ENCODE measurements at places on chromosomes 4 and X.

DNA sequence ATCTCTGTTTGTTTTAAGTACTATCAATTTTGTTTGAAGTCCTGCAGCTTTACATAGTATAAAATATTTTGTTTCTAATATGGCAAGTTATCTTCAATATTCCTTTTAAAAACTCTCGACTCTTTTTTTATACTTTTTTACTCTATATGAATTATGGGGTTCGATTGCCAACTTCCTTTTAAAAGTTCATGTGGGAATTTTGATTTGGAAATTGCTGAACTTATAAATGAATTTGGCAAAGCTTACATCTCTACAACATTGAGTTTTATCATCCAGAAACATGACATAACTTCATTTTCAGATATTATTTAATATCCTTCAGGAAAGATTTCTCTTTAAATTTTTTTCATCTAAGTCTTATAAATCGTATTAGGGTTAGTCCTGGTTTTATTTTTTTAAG, 60.8 kb downstream of the ASB9 start:
- DNase-seq, result no peak

- DNase-seq, result no peak
These were observed 49.0 kb downstream of the PDHA1 start for GRCh38 chrX:19392703-19393102.

GRCh38 chr4:9771034-9771433, 10.4 kb upstream of the DRD5 start:
- no peak for DNase-seq

- no peak for DNase-seq
These were observed 24.0 kb downstream of the CEP44 start for GRCh38 chr4:174307694-174308093.

DNA sequence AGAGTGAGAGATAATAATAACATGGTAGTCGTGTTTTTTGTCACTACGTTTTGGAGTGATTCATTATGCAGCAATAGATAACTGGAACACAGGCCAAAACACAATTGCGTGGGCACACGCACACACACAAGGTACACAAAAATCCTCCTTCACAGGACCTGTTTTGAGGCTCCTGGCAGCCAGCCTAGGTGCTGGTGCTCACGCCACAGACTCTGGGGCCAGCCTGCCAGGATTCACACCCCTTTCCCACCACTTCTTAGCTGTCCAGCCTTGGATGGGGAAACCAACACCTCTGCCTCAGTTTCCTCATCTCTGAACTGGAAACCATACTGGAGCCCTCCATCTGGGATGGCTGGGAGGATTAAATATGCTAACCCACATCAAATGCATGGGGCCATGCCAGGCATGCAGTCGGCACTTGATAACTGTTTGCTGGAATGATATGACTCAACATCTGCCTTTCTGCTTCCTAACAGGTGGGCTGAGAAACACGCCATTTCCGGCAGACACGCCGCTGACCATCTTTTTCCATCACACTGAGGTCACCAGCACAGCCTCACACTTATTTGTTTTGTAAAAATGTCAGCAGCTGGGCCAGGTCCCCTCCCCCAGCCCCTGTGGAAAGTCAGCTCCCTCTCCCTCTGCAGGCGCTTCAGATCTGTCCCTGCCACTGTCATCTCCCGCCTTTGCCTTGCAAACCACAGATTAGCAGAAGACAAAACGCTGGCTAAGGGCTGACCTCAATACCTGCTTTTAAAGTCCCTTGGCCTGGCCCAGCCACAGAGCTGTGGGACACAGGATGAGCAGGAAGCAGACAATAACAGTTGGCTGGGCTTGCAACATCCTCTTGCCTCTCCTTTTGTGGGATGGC, 237.5 kb downstream of the BCOR start:
- DNase-seq, result no peak

DNA sequence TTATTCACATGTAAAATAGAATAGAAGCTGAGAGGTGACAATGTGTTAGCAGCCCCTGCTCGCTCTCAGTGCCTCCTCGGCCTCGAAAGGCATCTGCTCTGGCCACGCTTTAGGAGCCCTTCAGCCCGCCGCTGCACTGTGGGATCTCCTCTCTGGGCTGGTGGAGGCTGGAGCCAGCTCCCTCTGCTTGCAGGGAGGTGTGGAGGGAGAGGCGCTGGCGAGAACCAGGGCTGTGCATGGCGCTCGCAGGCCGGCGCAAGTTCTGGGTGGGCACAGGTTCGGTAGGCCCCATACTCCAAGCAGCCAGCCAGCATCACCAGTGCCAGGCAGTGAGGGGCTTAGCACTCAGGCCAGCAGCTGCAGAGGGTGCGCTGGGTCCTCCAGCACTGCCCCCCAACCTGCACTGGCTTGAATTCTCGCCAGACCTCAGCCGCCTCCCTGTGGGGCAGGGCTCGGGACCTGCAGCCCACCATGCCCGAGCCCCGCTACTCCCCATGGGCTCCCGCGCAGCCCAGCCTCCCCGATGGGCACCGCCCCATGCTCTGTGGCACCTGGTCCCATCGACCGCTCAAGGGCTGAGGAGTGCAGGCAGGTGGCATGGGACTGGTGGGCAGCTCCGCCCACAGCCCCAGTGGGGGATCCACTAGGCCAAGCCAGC, 1346.7 kb upstream of the IGFBP7 start:
- no peak for DNase-seq

DNA sequence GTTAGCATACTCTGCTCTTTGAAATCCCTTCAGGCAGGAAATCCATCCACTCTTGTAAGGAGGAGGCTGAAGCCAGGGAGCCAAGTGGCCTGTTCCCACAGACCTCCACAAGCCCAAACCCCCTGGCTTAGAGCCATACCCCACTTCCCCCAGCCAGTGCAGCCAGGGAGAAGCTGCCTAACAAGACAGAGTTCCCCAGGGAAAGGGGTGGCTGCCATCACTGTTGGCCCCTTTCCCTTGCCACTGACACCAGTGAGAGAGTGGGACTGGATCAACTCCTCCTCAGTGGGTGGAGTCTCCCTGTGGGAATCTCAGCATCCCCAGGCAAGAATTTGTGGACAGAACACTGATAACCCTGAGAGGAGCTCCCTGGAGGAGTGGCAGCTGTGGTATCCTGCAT, 389.4 kb downstream of the PABPC4L start:
- no peak for DNase-seq

DNA sequence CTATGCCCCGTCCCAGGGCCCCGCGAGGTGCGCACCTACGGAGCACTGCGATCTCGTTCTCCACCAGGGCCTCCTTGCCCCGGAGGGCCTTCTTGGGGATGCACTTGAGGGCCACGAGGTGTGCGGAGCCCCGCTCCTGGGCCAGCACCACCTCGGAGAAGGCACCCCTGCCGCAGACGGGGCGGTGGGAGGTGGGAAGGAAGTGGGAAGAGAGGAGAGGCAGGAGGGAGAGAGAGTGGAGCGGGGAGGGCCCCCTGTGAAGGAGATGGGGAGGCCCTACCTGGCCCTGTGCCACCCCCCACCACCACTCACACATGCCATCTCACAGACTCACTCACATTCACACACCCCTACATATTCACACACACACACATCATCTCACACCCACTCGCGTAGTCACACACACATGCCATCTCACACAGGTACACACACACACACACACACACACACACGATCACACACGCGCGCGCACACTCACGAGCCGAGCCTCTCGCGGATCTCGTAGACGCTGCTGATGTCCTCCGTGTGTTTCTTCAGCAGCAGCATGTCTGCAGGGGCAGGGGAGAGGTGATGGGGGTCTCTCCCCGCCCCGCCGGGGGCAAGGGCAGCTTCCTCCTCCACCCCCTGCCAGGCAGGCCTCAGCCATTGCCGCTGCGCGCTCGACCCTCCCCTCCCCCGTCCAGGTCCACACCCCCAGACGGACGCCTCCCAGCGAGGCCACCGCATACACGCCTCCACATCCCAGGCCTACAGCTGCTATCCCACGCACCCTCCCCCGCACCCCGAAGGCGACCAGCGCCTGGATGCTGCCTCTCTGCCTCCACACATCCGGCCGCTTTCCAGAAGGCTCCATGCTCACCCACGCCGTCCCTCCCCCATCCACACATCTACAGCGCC, 834 bp downstream of the PNCK start:
- DNase-seq, result no peak

DNA sequence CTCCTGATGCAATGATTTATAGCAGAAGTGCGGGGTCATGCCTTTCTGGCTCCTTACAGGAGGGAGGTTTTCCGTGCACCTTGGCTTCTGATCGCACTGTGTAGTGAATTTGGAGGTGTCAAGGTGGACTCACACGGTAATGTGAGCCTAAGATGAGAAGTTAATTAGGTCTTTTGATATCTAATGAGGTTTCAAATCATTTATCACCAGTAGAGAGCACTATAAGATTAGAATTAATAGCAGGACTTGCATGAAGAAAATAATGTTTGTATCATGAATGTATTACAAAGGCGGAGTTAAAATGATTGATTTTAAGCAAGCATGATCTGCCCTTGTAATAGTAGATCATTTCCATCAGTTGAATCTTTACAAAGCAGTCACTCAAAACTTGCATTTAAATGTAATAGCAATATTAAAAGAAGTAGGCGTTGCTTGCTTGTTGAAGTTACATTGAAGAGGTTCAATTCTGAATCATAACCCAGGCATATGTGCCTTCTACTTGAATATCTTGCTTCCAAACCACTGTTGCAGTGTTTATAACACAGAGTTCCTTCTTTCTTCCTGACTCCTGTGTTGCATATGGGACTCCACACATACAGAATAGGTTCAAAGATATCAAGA, 152.1 kb downstream of the FMR1NB start:
- no peak for DNase-seq

DNA sequence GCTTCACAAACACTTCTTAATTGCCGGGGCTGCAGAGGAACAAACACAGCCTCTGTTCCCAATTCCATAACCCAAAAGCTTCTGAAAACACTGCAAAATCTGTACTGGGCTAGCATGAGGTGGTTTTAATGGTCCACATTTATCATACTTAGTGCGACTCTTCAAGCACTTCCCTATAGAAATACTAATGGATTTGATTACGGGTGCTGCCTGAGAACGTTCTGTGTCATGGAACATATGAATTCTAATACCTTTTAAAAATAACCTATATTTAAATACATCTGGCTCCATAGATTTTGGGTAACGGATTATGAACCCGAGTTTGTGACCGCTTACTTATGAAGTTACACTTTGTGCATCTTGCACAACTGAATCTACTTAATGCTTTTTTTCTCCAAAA, 35.4 kb upstream of the STS start:
- no peak for DNase-seq

DNA sequence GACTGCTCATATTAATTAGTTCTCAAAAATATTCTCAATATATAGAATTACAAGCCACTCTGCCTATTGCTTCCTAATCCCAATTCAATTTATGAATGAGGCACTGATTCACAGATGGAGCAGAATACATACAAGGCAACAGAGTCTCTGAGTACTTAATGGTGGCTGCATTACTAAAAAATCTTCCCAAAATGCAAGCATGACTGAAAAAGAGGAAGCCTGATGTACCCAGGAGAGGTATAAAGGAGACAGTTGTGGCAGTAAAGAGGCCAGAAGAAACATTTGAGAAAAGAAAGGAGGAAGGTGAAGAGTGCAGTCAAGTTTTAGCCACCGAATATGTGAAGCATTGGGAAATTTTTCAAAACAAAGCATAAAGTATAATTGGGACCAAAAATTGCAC, 163.2 kb upstream of the INTU start:
- DNase-seq, result no peak

- DNase-seq, result no peak
These were observed 2.3 kb downstream of the NOX1 start for GRCh38 chrX:100871594-100872560.

DNA sequence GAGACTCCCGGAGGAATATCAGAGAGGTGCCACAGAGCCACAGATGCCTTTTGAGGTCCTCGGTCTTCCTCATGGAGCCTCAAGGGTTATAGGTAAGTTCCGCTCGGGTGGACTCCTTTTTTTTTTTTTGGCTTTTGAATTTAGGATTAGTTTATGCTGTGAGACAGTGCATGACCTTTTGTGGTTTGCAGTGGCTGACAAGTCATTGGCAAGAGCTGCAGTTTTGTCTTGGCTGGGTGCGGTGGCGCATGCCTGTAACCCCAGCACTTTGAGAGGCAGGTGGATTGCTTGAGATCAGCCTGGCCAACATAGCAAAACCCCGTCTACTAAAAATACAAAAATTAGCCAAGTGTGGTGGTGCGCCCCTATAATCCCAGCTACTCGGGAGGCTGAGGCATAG, 4.5 kb upstream of the GRSF1 start:
- DNase-seq, result no peak

- DNase-seq, result no peak
These were observed 35.6 kb downstream of the STEEP1 start for GRCh38 chrX:119529345-119530276.

- peak; percentile 49 for DNase-seq
These were observed 52.6 kb upstream of the DCTD start for GRCh38 chr4:182969651-182970279.

- no peak for DNase-seq
These were observed 320.7 kb upstream of the PCDH7 start for GRCh38 chr4:30399476-30399875.

GRCh38 chr4:108140328-108140727, 28.4 kb downstream of the LEF1 start:
- DNase-seq, result no peak

GRCh38 chr4:97987019-97987648, 156.1 kb downstream of the STPG2 start:
- DNase-seq, result peak; percentile 12

GRCh38 chrX:69088171-69088938, 76.9 kb downstream of the PJA1 start:
- no peak for DNase-seq

DNA sequence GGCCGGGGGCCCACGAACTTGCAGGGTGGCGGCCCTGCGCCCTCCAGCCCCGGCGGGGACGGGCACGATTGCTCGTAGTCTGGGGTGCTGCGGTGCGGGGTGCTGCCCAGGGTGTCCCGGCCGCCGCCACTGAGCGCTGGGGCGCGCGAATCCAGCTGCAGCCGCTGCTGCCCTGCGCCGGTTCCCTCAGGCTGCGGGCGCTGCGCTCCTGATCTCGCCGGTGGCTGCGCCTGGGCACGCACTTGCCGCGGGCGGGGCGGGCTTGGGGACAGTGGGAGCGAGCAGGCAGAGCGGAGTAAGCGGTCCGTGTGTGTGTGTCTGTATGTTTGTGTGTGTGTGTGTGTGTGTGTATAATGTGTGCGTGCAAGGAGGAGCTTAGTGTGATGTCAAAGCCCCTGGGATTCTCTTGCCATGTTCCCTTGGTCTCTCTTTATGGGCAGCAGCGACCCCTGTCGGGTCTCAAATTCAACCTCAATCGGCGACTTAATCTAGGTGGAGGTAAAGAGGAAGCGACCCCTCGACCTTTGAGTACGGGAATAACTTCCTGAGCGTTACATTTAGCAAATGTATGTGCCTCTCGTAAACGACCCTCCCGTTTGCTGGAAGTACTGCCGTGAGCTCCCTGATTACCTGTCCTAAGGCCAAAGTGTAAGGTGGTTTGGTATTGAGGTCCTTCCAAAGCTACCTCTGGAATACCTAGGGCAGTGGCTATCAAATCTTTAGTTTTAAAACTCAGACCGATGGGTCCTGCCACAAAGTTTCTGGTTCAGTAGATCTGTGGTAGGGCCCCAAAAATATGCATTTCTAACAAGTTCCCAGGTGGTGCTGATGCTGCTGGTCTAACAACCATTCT, at the start of gene RNF150:
TSS of gene RNF150 (minus strand) at position 324 of the 853 bp plus-strand sequence.
- DNase-seq, result peak; percentile 73

GRCh38 chr4:40718586-40718985, 31.2 kb upstream of the NSUN7 start:
- DNase-seq, result peak; percentile 47
